Left ventricle myocardium inferior (tissue), 1 donor: ENCODE measurements at places on chromosomes 6 and 20. TPM values are rescaled to one million over a fixed set of nuclear protein-coding genes. Genes with fewer than 3 reads are reported as not detected.

DNA sequence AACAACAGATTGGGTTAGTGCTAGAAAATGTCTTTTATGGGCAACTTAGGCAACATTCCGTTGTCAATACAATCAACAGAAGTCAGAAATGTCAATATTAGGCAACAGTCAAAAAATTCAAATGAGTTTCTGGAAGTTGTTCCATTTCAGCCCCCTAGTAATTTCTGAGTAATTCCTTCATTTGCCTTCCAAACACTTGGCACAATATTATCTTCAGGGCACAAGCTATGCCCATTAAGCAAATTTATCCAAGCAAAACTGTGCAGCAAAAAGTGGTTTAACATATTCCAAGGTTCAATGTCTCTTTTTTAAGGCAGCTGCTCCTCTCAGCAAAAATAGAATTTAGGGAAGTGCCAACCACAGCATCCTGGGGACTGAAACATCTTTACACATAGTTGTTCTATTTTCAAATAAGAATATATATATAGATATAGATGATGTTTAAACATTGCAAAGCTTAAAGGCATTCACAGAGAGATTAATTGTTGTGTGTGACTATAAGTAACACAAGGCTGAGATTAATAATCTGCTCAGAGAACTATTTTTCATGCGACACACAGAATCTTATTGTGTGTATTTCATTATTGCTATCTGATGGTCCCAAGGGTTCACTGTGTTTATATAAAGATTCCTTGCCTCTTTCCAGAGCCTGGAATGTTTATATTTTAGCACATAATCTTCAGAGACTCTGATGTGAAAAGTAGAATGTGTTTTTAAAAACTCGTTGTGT, 75.2 kb upstream of the ADTRP start:
- H3K27me3 ChIP-seq, result no peaks in the 10 kb centered on the region
- no peak for DNase-seq
- no peak overlapping the region for H3K27ac ChIP-seq
- H3K4me1 ChIP-seq, result peaks cover 6% of the 10 kb centered on the region
- no peaks in the 10 kb centered on the region for H3K36me3 ChIP-seq
- no peak overlapping the region for H3K4me3 ChIP-seq

DNA sequence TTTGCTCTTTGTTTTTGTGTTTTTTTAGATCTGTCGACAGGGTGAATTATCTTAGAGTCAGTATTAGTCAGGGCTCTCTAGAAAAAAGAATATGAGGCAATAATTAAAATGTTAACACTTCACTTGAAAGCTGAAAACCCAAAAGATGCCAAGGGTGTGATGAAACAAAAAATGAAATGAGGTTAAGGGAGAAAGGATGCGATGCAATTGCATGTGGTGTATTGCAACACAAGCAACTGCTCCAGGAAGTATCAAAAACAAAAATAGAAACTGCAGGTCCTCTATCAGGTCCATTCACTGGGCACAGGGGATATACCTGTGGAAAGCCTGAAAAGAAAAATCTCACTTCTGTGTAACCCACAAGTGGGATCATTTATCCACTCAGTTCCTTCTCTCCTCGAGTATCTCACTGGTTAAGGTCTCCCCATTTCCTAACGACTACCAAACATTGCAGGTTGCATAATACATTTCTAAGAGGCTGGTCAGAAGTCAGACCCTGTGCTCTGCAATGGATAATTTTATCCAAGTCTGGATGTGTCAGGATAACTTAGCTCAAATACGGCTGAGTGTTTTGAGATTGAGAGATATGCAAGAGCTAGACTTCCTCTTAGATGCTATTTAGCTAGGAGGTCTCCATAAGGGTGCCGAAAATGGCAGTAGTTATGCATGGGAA, 257.7 kb upstream of the GJE1 start:
- DNase-seq, result no peak
- no peaks in the 10 kb centered on the region for H3K27me3 ChIP-seq
- H3K4me3 ChIP-seq, result no peak overlapping the region
- no peaks in the 10 kb centered on the region for H3K36me3 ChIP-seq
- no peaks in the 10 kb centered on the region for H3K4me1 ChIP-seq

- no peaks in the 10 kb centered on the region for H3K36me3 ChIP-seq
- peaks cover 10% of the 10 kb centered on the region for H3K27me3 ChIP-seq
- H3K4me3 ChIP-seq, result no peak overlapping the region
- H3K27ac ChIP-seq, result no peak overlapping the region
- no peaks in the 10 kb centered on the region for H3K4me1 ChIP-seq
These were observed 81.8 kb downstream of the ISM1 start for GRCh38 chr20:13302647-13303450.

DNA sequence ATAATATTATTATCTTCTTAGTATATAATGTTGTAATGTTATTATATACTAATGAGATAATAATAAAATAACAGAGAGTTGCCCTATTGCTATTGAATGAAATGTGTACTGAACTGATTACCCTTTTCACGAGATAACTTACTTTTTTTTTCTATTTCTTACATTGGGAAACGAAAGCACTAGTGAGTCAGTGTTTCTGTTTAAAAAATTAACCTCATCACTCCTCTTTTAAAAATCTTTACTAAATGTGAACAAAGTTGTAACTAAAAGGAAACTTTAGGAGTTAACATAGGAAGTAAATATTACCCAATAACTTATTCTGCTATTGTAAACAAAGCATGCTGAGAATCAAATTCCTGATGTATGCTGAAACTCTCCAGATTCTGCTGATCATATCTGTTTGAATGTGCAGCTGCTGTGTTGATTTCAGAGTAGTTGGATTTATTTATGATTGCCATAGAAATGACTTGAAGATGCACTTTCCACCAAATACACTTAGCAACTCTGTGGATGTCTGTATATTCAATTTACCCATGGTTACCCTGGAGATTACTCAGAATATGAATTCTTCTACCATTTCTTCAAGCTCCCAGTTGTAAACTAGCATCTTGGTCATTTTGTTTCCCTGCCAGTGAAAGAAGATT, 523.4 kb downstream of the TENT5A start:
- no peaks in the 10 kb centered on the region for H3K4me1 ChIP-seq
- H3K4me3 ChIP-seq, result no peak overlapping the region
- DNase-seq, result no peak
- H3K27me3 ChIP-seq, result no peaks in the 10 kb centered on the region

DNA sequence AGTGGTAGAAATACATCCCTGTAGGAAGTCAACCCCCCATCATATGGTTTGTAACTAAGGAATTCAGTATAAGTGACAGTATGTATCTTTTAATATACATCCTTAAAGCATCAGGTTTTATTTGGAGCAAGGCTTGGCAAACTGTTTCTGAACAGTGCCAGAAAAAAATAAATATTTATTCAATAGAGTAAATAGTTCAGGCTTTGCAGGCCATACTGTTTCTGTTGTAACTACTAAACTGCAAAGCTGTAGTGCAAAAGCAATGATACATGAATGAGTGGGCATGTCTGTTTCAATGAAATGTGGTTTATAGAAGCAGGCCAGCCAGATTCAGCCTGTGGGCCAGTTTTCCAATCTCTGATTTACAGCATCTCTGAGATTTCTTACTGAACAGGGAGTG, 977 bp downstream of the MEI4 start:
- H3K27me3 ChIP-seq, result peaks cover 7% of the 10 kb centered on the region
- no peak for DNase-seq
- no peak overlapping the region for H3K4me3 ChIP-seq

GRCh38 chr6:156639009-156639721, 138.0 kb upstream of the ARID1B start:
- H3K27ac ChIP-seq, result no peak overlapping the region
- DNase-seq, result no peak
- peaks cover 7% of the 10 kb centered on the region for H3K4me1 ChIP-seq
- no peak overlapping the region for H3K4me3 ChIP-seq

- no peak for DNase-seq
- peaks cover 12% of the 10 kb centered on the region for H3K4me1 ChIP-seq
- peaks cover 11% of the 10 kb centered on the region for H3K27me3 ChIP-seq
- H3K4me3 ChIP-seq, result no peak overlapping the region
- H3K27ac ChIP-seq, result no peak overlapping the region
- H3K36me3 ChIP-seq, result no peaks in the 10 kb centered on the region
These were observed 14.5 kb upstream of the PCMTD2 start for GRCh38 chr20:64241061-64241460.

GRCh38 chr6:29527564-29527963, 32.0 kb downstream of the UBD start:
- H3K4me3 ChIP-seq, result no peak overlapping the region
- no peak for DNase-seq
- no peaks in the 10 kb centered on the region for H3K4me1 ChIP-seq
- H3K27me3 ChIP-seq, result peaks cover 9% of the 10 kb centered on the region

DNA sequence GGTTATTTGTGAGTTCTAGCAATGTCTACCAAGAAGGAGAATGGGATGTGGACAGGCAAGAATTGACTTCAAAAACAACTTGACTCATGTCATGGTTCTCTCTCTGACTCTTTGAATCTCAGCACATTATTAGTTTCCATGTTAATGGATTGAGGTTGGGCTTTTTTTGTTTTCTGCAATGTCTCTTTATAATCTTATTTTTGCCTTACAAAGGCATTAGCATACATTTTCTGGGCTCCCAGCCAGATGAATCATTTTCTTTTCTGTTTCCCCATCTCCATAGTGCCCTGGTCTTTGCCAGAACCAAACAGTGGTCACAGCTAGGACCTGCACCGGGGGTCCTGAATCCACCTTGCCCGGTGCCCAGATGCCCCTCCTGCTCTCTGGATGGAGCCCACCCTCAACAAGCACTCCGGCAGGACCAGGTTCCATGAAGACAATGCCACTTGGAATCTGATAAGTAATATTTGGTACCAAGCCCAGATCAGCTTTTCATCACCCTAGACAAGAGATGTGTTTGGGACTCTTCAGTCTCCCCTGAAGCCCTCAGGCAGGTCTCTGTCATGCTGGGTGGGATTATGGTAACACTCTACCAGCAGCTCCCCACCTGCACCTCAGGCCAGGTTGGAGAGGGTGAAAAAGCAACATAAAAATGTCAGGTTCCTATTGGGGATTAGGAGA, 266.7 kb upstream of the SULF2 start:
- DNase-seq, result no peak
- H3K4me1 ChIP-seq, result no peaks in the 10 kb centered on the region
- H3K36me3 ChIP-seq, result no peaks in the 10 kb centered on the region
- no peak overlapping the region for H3K4me3 ChIP-seq
- peaks cover 42% of the 10 kb centered on the region for H3K27me3 ChIP-seq

Gene SCRT2
- not detected for total RNA-seq

Gene DSP
- 322 TPM for total RNA-seq

Gene TRAPPC3L
- not detected for total RNA-seq

Gene TAP1
- total RNA-seq, result 15.5 TPM

Gene CPXM1
- 0.69 TPM for total RNA-seq
